ENCODE measurements at places on chromosomes 2 and 18.

- no peak for DNase-seq
Measured at GRCh38 chr2:225040856-225041206, 1.4 kb downstream of the DOCK10 start.

- no peak for DNase-seq
Measured at GRCh38 chr2:3728104-3729054, 25.0 kb downstream of the DCDC2C start.

- DNase-seq: no peak
Measured at GRCh38 chr2:144439993-144440392, 79.9 kb downstream of the ZEB2 start.

GRCh38 chr2:136086253-136087016 lies 31.5 kb downstream of the CXCR4 start:
- DNase-seq: no peak

- no peak for DNase-seq
Measured at GRCh38 chr18:52341608-52342381, 1.8 kb downstream of the DCC start.

- DNase-seq: no peak
Measured at GRCh38 chr2:39547811-39548719, 111.0 kb upstream of the MAP4K3 start.

DNA sequence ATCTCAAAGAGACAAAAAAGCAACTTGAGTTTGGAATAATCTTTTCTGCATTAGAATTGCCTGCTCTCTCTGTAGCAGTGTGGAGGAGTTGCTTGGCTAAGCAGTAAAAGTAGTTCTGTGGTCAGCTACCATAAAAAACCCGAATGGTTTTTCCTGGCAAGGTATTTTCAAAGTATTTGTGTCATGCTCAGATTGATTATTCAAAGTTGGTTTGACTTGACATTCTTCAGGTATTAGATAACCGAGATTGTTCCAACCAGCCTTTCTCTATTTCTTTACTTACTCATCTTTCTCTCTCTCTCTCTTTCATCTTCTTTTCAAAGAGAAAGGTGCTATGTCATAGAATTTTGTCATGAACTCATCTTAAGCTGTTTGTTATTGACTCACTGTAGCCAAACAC lies 404.9 kb downstream of the CPS1 start:
- DNase-seq: no peak

DNA sequence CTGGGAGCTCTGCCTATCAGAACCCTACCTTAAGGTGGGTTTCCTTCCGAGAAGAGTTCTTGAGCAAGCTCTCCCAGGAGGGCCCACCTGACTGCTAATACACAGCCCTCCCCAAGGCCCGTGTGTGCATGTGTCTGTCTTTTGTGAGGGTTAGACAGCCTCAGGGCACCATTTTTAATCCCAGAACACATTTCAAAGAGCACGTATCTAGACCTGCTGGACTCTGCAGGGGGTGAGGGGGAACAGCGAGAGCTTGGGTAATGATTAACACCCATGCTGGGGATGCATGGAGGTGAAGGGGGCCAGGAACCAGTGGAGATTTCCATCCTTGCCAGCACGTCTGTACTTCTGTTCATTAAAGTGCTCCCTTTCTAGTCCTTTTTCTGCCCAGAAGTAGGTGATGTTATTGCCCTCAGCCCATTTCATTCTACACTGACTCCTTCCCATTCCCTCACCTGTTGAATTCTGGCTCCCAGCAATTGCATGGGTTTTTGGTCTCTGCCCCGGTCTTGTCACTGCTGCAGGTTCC lies 6.5 kb downstream of the TMEM37 start:
- DNase-seq: no peak

DNA sequence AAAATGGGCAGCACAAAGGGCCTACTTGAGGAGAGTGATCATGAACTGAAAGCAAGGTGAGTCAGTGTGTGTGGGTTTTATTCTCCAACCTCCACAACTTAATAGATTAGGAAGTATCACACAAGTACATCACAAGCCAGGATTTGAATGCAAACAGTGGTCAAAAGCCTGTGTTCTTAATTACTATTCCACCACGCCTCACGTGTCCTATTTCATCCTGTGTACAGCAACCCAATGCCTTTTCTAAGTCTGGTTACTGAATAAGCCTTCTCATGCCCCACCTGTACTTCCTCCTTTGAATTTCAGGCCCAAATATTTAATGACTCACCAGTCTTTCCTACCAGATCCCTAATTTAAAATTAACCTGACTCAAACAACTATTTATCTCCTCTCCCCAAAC lies 755.7 kb upstream of the SLC8A1 start:
- no peak for DNase-seq

GRCh38 chr18:50334546-50335152 lies 40.2 kb upstream of the SKA1 start:
- no peak for DNase-seq

DNA sequence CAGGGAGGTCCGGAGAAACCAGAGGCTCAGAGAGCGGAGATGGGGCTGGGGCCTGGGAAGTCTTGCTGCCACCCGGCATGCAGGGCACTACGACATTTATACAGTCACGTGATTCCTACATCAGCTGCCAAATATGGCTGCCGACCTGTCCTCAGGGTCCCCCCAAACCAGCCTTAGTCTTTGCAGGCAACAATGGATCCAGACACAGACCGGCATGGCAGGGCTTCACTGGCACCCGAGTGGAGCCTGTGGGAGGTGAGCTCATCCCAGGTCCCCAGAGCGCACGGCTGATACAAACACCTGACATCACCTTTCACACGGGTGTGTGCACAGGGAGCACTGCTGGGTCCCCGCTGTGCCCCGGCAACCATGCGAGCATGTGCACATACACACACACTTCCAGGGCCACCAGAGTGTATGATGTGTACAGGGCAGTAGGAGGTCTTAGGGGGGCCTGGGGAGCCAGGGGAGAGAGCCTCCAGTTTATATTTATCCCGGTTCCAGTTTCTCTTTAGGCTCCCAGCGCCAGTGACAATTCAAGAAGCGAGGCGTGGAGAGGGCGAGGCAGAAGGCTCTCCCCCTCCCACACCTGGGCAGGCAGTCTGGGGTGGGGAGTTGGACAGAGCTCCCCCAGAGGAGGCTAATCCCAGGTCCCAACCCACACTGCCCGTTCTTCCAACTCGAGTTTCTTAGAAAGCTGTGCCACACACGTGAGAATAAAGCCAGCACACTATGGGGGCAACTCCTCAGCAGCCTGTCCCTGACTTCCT lies 2.7 kb downstream of the SEMA4C start:
- no peak for DNase-seq

GRCh38 chr2:6181525-6181924 lies 489.3 kb downstream of the SOX11 start:
- no peak for DNase-seq

DNA sequence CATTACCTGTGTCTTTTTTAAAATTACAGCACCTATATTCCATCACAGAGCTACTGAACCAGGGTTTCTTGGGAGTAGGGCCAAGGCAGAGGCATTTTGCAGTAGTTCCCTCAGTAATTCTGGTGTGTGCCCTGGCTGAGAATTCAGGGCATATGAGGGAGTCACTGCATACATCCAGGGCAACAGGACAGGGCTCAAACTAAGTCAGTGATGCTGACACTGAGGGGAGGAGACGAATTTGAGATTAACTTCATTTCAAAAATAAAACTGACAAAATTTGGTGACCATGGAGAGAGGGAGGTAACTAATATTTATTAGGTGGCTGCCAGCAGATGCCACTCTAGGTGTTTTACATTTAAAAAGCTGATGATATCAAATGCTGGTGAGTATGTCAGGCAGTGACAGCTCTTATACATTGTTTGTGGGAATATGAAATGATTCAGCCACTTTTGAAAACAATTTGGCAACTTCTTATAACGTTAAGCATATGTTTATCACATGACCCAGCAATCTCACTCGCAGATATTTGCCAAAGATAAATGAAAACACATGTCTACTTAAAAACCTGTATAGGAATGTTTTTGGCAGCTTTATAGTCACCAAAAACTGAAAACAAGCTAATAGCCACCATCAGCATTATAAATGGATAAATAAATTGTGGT lies 20.3 kb downstream of the STRADB start:
- no peak for DNase-seq

DNA sequence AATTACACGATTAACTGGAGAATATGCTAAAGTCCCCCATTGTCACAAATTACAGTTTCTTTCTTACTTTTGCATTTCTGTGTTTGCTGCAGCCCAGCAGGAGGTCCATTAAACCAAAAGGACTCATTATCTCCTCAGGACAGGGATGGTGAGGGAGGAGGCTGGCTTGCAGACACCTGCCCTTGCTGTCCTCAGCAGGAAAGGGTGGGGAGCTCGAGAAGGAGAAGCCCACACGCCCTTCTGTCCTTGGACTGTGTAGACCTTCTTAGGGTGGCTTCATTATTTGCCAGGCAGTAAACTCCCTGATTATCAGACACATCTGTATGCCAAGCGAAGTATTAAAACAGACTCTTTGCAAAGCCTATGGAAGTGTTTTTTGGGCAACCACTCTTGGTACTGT lies 196.0 kb downstream of the LDLRAD4 start:
- no peak for DNase-seq

- DNase-seq: no peak
Measured at GRCh38 chr2:10478298-10478625, 30.1 kb upstream of the ODC1 start.

- DNase-seq: no peak
Measured at GRCh38 chr18:13548966-13549879, 177.1 kb downstream of the FAM210A start.

DNA sequence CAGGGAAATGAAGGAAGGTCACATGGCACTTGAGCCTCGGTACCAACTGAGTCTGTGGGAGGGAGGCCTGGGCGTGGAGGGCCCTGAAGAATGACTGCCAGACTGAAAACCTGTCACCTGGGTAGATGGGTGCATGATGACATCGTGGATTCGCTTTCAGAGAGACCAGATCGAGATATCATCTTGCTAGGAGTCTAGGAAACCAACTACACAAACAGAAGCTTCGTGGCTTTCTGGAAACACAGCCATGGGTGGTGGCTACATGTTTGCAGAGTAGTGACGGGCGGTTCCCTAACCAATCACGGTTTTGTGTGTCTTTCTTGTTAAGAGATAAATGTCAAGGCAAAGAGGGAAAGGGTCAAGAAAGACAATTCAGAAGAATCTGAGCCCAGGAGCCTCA lies 155.0 kb downstream of the EIPR1 start:
- no peak for DNase-seq

DNA sequence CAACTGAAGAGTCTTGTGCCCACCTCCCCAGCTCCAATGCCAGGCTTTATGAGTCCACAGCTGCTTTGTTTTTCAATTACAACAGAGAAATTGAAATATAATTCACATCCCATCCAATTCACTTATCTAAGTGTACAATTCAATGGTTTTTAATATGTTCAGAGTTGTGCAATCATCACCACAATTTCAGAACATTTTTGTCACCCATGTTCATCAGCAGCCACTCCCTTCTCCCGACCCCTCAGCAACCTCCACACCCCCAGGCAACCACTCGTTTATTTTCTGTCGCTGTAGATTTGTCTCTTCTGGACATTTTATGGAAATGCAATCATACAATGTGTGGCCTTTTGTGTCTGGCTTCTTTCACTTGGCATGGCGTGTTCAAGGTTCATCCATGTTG lies 23.3 kb downstream of the INHBB start:
- DNase-seq: no peak

GRCh38 chr18:48798334-48799245 lies 152.2 kb downstream of the SMAD7 start:
- DNase-seq: no peak

DNA sequence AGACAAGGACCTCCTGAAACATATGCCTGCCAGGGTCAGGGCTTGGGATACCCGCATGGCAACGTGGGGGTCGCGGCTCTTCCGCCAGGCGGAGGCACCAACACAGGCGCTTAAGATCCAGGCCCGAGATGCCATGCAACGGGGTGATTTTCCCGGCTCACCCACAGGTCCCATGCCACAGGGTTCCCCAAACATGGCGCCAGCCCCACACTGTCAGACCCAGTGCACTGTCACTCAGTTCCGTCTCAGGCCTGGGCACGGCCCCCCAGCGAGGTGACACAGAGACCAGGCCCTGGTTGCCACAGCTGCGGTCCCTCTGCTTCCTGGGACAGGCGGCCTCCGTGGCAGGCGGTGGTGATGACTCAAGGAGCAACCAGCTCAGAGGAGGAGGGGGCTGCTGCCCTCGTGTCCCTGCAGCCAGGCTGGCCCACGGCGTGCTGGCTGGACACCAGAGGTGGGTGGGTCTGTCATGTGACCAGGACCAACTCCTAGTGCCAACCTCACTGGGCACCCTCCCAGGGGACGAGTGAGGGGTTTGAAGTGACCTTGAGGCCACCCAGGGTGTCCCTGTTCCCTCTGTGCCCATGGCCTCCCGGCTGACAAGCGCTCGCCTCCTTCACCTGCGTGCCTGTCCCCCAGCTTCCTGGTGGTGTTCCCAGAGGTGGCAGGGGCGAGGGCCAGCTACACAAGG lies 4.9 kb downstream of the PDCD1 start:
- no peak for DNase-seq

DNA sequence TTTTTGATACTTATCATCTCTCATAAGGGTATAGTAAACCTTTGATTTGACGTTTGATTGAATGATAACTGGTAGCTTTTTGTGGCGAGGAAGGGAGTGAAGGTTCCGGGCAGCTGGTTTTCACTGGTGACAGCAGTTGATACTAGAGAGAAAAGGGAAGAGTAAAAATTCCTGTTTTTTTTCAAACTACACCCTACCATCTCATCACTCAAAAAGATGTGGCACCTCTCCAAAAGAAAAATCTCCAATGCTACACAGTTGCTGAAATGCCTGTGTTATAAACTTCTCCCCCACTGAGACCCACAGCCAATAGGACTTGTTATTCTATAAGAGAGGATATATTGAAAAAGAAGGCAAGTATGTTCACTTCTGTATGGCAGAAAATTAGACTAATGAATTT lies 154.0 kb downstream of the MAIP1 start:
- no peak for DNase-seq

DNA sequence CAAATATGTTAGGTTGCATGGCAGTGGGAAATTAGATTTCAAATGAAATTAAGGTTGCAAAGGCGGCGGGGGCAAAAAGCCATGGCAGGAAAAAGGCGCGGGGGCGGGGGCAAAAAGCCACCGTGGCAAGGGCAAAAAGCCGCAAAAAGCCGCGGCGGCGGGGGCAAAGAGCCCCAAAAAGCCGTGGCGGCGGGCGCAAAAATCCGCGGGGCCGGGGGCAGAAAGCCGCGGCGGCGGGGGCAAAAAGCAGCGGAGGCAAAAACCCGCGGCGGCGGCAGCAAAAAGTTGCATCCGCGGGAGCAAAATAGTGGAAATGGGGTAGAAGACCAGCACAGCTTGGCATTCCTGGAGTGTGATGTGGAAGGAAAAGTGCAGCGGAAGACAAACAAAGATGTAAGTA lies 417.1 kb downstream of the ANKRD30B start:
- DNase-seq: no peak

DNA sequence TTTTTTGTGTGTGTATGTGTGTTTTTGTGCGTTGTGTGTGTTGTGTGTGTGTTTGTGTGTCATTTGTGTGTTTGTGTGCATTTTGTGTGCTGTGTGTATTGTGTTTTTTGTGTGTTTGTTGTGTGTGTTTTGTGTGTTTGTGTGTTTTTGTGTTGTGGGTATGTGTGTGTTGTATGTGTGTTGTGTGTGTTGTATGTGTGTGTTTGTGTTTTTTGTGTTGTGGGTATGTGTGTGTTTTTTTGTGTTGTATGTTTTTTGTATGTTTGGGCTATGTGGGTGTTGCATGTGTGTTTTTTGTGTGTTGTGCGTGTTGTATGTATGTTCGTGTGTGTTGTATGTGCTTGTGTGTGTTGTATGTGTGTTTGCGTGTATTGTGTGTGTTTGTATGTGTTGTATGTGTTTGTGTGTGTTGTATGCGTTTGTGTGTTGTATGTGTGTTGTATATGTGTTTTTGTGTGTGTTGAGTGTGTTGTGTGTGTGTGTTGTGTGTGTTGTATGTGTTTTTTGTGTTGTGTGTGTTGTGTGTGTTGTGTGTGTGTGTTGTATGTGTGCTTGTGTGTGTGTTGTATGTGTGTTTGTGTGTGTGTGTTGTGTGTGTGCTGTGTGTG lies 275.3 kb downstream of the HRH4 start:
- DNase-seq: no peak

Data from activated CD8-positive, alpha-beta memory T cell treated with anti-CD3 and anti-CD28 coated beads for 1 hour (primary cell).